Neural crest cell (in vitro differentiated cells): ENCODE measurements at places on chromosomes 16 and 17.

DNA sequence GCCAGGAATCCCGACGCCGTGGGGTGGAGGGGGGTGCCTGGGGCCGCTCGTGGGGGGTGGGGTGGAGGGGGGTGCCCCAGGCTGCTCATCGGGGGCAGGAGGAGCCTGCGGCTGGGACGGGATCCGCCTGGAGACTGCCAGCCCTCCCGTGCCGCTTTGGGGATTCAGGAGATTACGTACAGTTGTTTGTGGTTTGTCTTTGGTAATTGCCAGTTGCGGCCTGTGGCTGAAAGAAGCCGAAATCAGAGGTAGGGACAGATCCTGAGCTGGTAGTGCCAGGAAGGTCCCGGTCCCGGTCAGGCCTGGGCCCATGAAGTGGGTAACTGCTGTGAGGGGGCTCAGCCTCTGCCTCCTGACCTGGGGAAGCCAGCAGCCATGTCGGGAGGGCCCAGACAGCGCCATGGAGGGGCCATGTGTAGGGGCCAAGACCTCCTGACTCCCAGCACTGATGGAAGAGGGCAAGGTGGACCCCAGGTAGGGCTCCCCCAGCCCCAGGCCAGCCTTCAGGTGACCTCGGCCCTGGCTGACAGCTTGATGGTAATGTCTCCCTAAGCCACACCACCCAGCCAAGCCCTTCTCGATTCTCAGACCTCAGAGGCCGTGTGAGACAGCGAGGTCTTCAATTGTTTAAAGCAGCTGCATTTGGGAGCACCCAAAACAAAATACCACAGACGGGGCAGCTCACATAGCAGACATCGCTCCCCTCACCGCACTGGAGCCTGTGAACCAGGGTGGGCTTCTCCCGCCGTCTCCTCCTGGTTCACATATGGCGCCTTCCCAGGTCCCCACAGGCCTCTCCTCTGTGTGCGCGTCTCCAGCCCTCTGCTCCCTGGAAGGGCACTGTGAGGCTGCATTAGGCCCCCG lies 34.9 kb upstream of the SSTR5 start:
- DNase-seq: no peak

GRCh38 chr16:59697761-59698160 lies 963.6 kb upstream of the GOT2 start:
- DNase-seq: no peak

DNA sequence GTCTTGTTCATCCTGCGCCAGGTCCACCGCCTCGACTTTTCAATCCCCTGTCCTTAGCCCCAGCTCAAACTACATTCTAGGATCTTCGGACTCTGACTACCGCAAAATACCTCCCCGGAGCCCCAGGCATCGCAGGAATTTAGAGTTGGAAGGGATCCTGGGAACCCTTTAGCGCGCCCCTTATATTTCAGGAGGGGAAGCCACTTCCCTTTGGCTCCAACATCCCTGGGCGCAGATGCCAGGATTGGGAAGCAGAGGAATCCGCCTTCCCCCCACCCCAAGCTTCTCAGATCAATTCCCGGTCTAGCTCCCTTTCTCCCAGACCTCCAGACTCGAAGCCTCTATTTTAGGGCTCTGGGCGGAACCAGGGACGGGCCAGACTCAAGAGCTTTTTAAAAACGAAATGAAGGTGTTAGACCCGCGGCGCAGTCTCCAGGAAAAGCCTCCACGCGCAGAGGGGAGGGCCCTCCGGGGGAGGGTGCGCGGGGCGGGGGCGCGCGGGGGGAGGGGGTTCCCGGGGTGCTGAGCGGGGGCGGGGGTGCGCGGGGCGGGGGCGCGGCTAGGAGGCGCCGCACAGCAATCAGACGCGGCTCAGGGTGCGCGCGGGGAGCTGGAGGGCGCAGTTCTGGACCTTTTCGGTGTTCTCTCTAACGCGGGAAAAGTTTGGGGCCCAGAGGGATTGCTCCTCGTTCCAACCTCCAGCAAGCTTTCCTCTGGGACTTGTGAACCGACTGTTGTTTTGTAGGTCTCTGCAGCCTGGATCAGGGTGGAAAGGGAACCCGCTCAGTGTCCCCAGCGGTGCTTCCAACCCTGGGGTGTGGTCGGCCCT lies 1.6 kb downstream of the AHSP start:
- no peak for DNase-seq

DNA sequence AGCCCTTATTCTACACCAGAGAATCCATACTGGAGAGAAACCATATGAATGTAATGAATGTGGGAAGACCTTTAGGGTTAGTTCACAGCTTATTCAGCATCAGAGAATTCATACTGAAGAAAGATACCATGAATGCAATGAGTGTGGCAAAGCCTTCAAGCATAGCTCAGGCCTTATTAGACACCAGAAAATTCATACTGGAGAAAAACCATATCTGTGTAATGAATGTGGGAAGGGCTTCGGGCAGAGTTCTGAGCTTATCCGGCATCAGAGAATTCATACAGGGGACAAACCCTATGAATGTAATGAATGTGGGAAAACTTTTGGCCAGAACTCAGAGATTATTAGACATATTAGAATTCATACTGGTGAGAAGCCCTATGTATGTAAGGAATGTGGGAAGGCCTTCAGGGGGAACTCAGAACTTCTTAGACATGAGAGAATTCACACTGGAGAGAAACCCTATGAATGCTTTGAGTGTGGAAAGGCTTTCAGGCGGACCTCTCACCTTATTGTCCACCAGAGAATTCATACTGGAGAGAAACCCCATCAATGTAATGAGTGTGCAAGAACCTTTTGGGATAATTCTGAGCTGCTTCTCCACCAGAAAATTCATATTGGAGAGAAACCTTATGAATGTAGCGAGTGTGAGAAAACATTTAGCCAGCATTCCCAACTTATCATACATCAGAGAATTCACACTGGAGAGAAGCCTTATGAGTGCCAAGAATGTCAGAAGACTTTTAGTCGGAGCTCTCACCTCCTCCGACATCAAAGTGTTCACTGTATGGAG lies 14.1 kb downstream of the ZFP3 start:
- DNase-seq: no peak

- peak; percentile 65 for DNase-seq
Observed at GRCh38 chr16:65059406-65059980, 62.4 kb downstream of the CDH11 start.

DNA sequence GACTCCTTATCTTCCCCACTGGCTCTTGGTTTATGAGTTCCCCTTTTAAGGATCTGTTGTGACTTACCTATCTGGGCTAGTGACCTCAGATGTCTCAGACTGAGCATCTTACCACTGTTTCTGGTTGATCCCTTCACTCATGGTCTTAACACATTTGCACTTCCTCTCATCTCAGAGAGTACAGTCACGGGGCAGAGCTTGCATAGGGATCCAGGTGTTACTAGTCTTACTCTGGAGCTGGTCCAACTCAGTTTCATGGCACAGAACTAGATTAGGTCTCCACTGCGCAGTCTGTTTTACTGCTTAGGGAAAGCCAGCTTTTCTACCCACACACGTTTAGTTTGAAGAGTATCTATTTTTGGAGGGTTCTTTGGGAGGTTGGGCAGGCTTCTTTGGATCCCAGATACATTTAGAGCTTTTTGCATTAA lies 10.2 kb downstream of the GABARAPL2 start:
- DNase-seq: no peak

- DNase-seq: no peak
Observed at GRCh38 chr16:85276721-85277120, 164.4 kb upstream of the CIBAR2 start.

DNA sequence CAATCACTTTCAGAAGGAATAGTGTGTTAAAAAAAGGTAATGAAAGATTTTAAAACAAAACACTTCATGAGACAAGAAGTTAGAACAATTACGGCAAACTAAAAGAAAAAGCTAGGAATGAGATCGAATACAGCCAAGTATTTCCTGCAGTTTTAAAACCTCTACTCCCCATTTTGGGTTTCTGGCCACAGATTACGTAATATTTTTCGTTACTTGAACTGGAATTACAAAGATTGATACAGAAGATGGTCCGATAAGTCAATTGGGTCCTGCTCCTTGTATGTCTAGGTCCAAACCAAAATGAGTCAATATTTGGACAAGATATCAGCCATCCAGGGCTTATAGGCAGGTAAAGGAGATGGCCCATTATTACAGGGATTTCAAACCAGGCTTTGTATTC lies 52.2 kb downstream of the SIAH1 start:
- no peak for DNase-seq

- DNase-seq: no peak
Observed at GRCh38 chr17:42185621-42185930, 324 bp upstream of the HCRT start.

GRCh38 chr17:29048440-29049368 lies 5.8 kb downstream of the PIPOX start:
- peak; percentile 55 for DNase-seq

DNA sequence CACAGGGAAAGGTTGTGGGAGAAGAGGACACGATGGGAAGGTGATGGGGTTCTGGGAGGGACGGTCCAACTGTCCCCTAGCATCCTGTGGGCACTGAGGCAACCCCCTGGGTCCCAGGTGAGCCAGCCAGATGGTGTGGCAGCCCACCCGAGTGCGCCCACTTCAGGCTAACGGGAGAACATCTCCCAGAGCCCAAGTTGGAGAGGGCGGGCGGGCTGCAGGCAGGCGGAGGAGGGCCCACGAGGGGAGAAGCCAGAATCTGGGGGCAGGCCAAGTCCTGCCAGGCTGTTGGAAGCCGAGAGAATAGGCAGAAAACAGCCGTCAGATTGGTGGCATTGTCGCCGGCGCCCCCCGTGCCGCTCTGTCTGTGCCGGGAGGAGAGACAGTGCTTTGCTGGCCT lies 13.8 kb upstream of the ABCC3 start:
- no peak for DNase-seq

GRCh38 chr17:76410328-76410965 lies 26.0 kb downstream of the SPHK1 start:
- no peak for DNase-seq

GRCh38 chr16:53559270-53559951 lies 56.4 kb upstream of the AKTIP start:
- DNase-seq: no peak

DNA sequence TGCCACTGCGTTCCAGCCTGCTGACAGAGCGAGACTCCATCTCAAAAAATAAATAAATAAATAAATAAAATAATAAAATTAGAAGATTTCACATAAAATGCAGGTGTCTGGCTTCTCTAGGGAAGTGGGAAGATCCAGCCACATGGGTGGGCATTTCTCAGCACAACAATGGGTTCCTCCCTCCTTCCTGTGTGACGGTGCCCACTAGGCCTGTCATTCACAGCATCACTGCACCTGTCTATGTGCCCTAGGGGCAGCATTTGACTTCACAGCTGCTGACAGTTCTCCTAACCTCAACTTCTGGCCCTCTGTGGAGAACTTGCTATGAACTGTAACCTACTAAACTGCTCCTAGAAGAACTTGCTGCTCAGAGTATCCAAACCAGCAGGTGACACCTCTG lies 3.0 kb downstream of the ABHD15 start:
- DNase-seq: no peak
